ENCODE measurements at places on chromosomes 2 and 18.

DNA sequence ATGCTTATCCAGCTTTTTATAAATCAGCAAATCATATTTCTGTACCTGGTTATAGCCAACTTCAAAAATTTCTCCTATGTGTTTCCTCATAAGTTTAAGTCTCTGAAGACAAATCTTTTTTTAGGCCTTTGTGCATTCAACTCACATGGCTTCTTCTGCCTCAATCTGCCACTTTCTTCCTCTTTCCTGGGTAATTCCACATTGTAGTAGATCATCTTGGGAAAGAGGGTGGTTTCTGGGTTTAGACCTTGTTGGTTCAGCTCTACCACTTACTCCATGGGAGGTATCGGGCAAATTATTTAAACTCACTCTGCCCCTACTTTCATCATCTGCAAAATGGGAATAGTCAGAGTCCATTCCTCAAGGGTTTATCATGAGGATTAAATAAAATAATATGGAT, 707.0 kb upstream of the ZEB2 start:
- DNase-seq, result no peak

DNA sequence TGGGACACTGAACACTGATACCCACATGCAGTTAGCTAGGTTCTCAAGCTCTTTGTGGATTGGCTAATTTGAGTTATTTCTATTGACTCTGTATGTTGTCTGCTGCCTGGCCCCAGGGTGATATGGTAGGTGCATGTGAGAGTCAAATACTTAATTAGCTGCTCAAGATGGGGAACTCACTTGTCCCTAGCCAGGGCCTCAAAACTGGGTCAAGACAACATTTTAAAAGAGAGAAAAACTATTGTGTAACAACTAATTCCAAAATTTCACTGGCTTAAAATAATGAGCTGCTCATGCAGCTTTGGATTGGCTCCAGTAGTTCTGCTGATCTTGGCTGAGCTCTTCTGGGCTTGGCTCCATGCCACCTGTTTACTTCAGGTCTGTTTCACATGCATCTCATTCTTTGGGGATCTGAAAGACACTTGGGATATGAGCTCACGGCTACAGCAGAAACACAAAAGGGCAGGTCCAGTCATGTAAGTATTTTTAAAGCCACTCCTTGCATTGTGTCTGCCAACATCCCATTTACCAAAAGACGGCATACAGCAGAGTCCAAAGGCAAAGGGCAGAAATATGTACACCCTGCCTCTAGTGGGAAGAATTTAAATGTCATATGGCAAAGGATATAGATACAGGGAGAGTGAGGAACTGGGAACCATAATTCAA, 716.8 kb downstream of the SUCLG1 start:
- no peak for DNase-seq

DNA sequence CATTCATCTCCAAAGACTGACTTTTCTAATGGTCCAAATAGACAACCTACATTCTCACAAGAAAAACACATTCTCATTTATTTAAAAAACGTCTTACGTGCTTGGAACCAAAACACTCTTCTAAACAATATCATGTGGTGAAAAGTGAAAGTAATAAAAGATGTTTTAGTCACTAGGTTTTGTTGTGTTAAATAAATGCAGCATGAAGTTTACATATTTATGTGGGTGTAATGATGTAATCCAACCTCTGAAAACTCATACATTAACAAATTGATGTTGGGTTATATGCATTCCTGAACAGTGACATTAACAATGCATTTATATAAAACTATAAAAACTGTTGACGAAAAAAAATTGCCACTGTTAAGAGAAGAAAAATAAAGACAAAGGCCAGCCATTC, 55.1 kb upstream of the ACVR2A start:
- DNase-seq, result no peak

GRCh38 chr2:138113871-138114525, 149.7 kb downstream of the HNMT start:
- no peak for DNase-seq

DNA sequence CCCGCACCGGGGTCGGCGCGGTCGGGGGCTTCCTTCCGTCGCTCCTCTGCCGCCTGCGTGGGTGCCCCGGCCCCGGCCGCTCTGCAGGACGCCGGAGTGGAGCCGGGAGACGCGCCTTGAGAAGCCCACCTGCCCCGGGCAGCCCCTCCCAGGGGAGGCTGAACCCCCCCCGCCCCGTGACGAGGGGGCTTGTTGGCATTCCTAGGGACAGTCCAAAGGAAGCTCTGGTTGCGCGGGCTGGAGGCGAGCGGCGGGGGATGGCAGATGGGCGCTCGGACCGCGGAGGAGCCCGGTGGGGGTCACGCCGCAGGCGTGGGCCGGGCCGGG, 133.5 kb upstream of the MGAT5 start:
- DNase-seq, result no peak

DNA sequence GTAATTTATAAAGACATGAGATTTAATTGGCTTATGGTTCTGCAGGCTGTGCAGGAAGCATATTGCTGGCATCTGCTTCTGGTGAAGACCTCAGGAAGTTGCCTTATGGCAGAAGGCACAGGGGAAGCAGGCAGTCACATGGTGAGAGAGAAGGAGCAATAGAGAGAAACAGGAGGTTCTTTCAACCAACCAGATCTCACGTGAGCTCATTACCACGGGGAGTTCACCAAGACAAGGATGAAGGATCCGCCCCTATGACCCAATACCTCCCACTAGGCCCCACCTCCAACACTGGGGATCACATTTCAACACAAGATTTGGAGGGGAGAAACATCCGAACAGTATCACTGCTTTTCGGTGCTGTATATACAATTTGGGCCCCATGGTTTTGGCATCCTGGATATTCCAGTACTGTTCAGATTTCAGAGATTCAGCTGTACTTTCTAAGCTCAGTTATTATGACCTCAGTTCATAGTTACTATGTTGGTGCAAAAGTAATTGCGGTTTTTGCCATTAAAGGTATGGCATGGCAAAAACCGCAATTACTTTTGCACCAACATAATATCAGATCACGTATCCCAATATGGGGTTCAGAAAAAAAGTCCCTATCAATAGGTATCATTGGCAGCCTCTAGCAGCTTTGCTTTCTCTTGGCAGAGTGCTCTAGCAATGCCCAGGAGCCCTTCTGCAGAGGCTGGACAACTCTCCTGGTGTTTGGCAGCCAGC, 189.6 kb upstream of the SIX3 start:
- DNase-seq, result peak; percentile 64

DNA sequence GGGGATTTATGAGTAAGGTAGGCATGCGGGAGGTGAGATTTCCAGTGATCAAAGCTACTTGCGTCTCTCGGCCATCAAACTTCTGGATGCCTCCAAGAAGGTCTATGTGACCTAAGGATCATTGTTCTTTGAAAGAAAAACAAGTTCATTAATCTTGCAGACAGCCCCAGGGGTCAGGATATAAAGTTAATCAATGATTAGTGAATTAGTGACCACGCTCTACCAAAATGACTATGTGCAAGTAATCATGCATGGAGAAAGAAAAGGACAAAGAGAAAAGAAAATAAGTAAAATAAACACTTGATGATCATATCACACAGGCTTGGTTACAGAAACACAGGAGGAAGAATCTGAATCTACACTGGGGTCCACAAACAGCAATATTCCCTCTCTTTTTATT, 42.5 kb upstream of the BCL11A start:
- DNase-seq, result no peak

GRCh38 chr18:55477499-55477859, 110.5 kb downstream of the TCF4 start:
- peak; percentile 35 for DNase-seq

DNA sequence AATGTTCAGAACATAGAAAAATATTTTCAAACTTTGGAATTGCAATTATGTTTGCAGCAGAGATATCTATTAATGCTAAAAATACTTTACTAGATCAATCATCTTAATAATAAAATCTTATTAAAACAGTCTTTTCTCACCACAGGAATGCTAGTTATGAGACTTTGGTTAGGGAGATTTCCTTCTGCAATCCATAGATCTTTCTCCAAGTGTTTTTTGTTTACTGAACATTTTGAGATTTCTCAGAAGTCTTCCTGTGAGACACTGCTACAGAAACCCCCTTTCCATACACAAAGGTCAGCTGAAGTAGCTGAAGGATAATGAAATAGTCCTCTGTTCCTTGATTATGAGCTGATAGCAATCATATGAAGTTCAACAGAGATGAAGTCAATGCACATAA, 59.4 kb upstream of the RAPH1 start:
- no peak for DNase-seq

- DNase-seq, result no peak
These were observed 15.4 kb downstream of the DSG2 start for GRCh38 chr18:31513189-31513935.

- DNase-seq, result no peak
These were observed 73.5 kb downstream of the CCBE1 start for GRCh38 chr18:59623456-59624368.

DNA sequence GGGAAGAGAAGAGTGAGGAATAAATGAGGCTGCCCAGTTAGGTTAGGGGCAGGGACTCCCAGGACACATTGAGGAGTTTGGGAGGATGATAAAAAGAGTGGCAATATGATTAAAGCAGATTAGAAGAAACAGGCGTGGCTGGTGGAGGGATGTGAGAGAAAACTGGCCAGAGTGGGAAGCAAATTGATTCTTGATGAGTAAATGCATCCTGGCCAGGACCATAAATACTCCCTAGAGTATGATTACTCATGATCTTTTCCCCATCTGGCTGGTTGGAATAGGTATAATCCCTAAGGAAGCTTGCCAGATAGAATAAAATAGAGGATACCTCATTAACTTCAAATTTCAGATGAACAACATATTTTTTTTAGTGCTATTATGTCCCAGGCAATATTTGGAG, 21.5 kb upstream of the DAW1 start:
- DNase-seq, result no peak

DNA sequence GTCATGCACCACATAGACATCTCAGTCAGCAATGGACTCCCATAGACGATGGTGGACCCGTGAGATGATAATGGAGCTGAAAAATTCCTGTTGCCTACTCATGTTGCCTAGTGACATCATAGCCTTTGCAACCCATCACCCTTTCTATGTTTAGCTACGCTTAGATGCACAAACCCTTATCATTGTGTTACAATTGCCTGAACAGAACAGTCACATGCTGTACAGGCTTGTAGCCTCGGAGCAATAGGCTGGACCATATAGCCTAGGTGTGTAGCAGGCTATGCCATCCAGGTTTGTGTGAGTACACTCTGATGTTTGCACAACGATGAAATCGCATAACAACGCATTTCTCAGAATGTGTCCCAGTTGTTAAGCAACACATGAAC, 221.6 kb downstream of the ALPK2 start:
- no peak for DNase-seq

- no peak for DNase-seq
These were observed 23.0 kb upstream of the MRO start for GRCh38 chr18:50842846-50843245.

DNA sequence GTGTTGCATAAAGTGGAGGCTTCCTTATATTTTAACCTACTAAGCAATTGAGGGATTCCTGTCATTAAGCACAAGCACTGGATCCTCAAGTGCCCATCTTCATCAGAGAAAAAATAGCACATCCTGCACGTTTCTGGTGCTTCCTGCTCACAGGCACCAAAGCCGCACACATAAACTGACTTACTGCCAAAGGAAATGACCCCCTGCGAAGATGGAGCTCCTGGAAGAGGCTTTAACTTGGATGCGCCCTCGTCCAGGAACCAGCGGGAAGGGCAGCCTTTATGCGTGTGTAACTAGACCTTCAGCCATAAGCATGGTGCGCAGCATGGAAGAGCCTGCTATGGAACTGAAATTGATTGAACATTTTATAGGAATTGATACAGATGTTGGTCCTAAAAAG, 188.7 kb downstream of the FTCDNL1 start:
- DNase-seq, result no peak

DNA sequence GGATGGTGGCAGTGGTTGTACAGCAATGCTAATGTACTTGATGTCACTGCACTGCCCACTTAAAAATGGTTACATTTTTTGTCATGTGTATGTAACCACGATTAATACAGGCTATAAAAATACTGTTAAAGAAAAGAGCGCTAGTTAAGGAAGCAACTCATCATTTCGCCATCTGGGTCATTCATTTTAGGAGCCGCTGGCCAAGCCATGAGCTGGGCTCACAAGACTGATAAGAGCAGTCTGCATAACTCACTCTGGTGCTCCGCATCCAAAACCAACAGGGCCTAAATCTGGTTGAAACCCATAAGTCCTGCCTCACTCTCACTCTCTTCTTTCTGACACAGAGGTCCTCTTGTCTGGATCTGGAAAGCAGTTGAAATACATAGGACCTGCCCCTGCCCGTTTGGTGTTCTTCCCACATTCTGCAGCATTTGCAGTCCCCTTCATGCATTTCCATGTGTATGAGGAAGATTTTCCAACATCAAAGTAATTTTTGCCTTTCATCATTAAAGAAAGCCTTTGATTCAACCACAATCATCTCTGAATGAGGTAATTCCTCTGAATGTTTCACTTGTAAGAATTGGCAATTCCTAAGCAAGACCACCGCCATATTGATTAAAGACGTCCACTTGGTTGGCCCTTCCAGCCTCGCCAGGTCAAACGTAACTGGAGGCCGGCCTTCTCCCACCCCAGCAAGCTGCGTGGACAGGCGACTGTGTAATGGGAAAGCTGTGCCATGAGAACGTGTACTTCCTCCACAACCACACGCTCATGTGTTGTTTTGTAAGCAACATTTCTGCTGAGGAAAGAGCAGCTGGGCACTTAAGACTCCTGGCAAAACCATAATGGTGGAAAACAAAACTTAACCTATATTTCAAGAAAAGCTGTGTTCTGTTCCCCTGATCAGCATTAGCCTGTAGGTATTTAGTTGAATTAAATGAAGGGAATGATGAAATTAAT, 112.2 kb downstream of the VAPA start:
- no peak for DNase-seq

- DNase-seq, result no peak
These were observed 65.8 kb downstream of the FAM210A start for GRCh38 chr18:13660510-13660909.

- DNase-seq, result no peak
These were observed 93.4 kb downstream of the TWIST2 start for GRCh38 chr2:238941262-238941792.

DNA sequence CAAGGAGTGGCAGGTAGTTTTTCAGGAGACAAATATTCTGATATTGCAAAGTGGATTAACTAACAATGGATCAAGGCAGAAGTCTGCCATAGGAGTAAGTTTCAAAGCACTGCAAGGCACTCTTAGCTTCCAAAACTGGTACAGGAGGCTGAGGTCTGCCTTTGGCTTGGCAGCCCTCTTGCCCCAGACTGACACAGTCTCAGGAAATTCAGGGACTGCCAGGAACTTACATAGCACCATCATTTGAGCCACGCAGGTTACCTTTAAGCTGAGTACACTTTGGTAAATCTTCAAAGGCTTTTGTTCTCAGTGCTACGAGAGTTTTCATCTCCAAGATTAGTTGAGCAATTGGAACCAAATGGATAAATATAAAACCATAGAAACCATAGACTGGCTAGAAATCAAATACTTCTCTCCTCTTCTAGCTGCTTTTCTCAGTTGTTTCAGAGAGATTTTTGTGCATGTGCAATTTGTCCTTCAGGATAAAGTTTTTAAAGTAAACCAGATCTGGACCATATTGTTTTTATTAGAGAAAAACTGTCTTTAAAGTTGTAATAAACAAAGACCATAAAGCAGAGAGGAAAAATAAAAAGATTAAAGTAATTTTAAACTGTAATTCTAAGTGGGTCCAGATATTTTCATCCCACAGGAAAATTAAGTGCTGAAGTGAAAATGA, 18.8 kb downstream of the ANKRD29 start:
- no peak for DNase-seq

GRCh38 chr2:236745420-236746210, 176.0 kb downstream of the ACKR3 start:
- no peak for DNase-seq
